ENCODE measurements at places on chromosomes 2 and 18.

GRCh38 chr2:85137156-85137555 is 4.0 kb downstream of the TCF7L1 start:
- no peak for DNase-seq

DNA sequence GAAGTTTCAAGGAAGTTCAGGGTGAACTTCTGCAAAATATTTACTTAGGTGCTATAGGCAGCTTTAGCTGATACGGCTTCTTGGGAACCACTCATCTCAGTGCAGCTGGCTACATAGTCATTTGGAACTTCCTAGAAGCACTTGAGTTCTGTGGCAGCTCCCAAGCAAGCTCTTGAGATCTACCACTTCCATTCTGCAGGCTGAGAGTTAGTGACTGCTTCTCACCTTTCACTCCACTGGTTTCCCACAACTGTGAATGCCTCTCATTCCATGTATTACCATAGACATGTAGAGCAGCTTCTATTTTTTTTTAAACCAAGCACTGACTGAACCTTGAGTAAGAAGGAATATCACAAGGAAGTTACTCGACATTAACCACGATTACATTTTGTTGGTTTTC is 994.1 kb upstream of the ACVR2A start:
- no peak for DNase-seq

DNA sequence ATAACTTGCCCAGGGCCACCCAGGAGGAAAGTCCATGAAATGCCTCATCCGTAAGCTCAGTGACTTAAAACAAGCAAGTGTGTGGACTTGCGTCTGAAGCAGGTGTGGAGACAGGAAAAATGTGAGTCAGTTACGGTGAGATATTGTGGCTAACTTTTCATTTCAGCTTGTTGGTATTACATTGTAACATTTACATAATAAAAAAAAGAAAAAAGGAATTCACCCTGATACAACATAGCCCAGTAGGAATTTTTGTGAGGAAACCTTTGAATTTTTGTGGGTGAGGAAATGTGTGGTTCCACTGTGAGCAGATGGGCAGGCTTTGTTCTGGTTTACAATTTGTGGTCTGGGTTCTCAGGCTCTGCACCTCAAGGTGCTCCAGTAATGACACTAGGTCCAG is 33.7 kb upstream of the LYPD6B start:
- DNase-seq = peak; percentile 77

DNA sequence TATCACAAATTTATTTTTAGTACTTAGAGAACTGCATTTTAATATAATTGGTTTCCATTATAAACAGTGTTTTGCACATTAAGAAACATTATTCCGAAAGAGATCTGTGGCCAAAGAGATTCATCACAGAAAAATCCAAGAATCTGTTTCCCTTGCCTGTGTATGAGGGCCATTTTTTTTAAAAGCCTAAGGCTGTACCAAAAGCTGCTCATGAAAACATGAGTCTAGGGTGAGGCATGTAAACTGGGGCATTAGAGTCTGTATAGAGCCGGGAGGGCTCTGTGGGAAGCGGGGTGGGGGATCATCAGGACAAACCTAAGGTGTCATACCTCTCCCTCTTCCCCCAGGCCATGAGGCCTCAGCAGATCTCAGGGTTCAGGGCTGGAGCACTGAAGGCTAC is 223.8 kb downstream of the FBXO15 start:
- no peak for DNase-seq

- no peak for DNase-seq
Observed at GRCh38 chr2:40325116-40325515, 126.8 kb downstream of the SLC8A1 start.

GRCh38 chr2:203310688-203311436 is 17.3 kb upstream of the ABI2 start:
- no peak for DNase-seq

DNA sequence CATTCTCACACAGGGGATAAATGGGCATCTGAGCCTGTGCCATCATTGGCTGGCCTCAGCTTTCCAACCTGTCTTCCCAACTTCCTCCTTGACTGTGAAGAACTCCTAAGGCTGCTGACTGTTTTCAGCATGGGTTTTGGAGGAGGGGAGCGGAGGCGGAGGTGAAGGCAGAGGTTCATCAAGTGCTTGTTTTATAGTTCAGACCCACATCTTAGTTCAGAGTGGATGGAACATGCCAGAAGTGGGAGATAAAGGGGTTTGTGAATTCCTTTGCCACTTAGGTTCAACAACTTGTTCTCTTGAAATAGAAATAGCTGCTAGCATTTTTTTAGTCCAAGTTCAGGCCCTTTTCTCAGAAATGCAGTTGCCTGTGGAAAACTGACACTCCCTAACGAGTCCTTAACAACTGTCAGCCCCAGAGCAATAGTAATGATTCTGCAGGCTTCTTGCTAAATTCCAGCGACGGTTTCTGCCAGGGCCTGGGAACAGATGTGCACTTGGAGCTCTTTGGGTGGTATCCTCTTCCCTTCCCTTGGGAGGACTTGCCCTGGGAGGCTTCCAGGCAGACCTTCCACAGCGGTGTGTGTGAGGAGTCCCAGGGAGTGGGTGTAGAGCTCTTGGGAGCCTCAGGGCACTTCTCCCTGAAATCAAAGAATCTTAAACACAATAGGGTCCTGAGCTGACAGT is 30.1 kb upstream of the ITGA6 start:
- DNase-seq = peak; percentile 21

- DNase-seq = no peak
Observed at GRCh38 chr2:236731767-236732580, 162.3 kb downstream of the ACKR3 start.

DNA sequence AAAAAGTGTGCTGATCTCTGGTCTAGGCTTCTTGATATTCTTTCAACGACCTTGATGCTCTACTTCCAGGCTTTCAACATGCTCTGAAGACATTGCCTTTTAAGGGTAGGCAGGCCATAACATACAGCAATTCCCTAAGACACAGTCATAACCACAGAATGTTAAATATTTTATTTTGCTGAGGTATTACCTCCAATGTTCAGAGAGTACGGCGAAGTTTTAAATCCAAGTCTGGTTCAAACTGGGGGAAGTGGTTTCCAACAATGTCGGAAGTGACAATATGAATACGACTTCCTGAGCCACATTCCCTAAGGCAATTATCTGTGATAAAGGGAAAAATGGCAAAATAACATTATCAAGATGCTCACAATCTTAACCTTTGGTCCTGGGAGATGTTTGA is 1077.9 kb upstream of the PIK3C3 start:
- DNase-seq = peak; percentile 73

- DNase-seq = no peak
Observed at GRCh38 chr2:207409517-207409916, 120.2 kb upstream of the CREB1 start.

Data from GM04503 (cell line).